Stimulated activated CD8-positive, alpha-beta memory T cell treated with anti-CD3 and anti-CD28 coated beads, Interleukin-7, amount 100 ng/mL, for 4 hours (primary cell): ENCODE measurements at places on chromosomes 16 and 17.

DNA sequence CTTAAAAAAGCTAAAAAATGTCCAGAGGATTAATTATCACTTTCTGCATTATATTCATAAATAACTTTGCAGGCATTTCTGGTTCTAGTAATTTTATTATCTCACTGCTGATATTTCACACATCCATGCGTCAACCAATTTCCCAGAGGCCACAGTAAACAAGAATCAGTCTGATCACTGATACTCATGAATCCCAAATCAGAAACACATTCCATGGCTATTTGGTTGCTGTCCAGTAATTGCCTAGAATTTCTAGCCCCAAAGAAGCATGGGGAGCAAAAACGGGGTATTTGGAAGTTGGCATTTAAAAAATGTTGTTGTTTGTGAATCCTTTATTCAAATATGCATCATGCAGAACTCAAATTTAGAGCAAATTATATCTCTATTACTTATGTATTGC, 244.8 kb downstream of the CDH8 start:
- no peak for DNase-seq

- no peak for DNase-seq
Measured at GRCh38 chr16:70437017-70437581, 1.8 kb downstream of the ST3GAL2 start.

DNA sequence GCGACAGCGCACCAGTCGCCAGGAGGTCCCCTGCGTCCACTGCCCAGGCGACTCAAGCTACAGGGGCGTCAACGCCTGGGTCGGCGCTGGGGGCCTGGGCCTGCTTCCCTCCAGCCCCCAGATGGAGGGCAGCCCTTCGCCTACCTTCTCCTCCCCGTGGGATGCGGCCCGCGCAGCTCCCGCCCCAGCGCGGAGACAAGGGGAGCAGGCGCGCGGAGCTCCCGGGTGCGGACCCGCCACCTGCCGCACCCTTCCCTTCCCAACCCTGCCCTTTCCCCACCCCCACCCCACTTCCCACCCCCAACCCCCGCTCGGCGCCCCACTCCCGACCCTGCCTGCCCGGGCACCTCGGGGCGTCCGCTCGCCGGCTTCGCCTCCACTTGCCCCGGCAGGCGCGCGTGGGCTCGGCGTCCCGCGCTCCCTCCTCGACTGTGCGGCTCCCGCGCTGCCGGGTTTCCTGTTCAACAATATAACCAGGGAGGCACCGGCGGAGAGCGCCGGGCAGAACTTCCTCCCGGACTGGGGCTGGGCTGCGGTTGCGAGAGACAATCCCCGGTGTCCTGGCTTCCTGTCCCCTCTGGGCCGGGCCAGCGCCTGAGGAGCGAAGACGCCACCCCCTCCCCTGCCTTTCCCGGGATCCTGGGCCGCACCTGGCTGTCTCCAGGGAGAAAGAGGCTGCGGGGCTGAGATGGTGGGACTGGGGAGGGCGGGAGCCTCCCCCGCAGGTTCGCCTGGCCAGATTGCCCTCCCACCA, at the start of gene ARHGAP27:
Gene ARHGAP27 (minus strand): TSS at position 466 of the 754 bp plus-strand sequence. CDS start 2,591 bp downstream, outside the sequence.
- peak; percentile 18 for DNase-seq

- no peak for DNase-seq
Measured at GRCh38 chr17:45968732-45969131, 30.3 kb upstream of the STH start.

- DNase-seq, result no peak
Measured at GRCh38 chr17:63096426-63096825, 130.4 kb downstream of the TANC2 start.

DNA sequence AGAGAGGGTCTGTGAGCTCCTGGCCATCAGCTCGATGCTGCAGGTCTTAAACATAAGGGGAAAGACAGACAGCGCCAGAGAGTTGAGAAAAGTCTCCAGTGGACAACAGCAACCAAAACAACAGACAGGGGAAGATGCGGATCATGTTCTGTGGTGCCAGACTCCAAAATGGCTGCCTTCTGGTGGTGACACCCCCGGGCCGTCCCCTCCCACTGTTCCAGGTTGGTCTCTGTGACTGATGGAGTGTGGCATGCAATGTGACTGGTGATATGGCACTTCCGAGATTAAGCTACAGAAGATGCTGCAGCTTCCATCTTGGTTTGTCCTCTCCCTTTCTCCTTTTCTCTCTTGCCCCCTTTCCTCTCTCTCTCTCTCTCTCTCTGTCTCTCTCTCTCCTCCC, 40.4 kb upstream of the RBFOX3 start:
- DNase-seq, result no peak

- no peak for DNase-seq
Measured at GRCh38 chr17:82042649-82043048, 5.2 kb upstream of the DCXR start.

GRCh38 chr17:6374271-6374691, 60.6 kb downstream of the AIPL1 start:
- no peak for DNase-seq

GRCh38 chr17:51820252-51820651, 338.3 kb downstream of the CA10 start:
- no peak for DNase-seq

GRCh38 chr17:56754523-56755208, 79.1 kb downstream of the C17orf67 start:
- no peak for DNase-seq

- no peak for DNase-seq
Measured at GRCh38 chr16:20814784-20815183, 8.5 kb downstream of the REXO5 start.

GRCh38 chr16:81808933-81809480, 29.9 kb downstream of the PLCG2 start:
- no peak for DNase-seq

DNA sequence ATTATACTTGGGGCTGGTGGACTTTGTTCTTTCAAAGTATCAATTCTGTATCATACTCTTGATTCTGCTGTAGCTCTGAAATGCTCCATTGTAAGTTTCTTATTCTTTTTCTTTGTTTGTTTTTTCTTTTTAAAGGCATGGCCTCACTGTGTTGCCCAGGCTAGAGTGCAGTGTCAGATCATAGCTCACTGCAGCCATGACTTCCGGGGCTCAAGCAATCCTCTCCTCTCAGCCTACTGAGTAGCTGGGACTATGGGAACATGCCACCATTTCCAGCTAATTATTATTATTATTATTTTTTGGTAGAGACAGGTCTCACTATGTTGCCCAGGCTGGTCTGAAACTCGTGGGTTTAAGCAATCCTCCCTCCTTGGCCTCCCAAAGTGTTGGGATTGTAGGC, 38.9 kb upstream of the METTL9 start:
- DNase-seq, result no peak

DNA sequence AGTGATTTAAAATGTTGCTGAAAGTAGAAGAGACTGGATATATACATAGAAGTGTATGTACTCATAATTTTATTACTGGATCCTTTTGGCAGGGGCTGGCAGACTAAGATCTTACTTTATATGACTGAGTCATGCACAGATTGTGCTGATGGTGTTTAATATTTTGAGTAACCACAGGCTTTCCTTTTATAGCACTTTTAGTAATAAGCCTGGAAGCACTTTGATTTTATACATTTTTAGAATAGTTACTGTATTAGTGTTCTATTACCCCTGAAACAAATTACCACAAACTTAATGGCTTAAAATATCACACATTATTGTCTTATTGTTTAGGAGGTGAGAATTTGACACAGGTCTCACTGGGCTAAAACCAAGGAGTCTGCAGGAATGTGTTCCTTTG, 113.4 kb upstream of the CDH8 start:
- no peak for DNase-seq

DNA sequence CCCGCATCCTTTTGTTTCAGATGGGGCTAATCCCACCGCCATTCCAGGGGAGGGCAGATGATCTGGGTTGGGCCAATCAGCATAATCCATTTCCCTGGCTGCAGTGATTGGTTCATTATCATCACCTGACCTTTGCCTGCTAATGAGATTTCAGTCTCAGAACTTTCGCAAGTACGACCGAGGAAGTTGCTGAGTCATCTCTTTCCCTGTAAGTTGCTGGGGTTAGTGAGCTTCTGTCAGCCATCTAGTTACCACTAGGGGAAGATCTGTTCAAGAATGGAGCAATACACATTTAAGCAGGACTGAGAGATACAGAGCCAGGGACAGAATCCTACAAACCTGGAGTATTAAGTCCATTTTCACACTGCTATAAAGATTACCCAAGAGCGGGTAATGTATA, 65.3 kb upstream of the NUDT7 start:
- DNase-seq, result no peak

DNA sequence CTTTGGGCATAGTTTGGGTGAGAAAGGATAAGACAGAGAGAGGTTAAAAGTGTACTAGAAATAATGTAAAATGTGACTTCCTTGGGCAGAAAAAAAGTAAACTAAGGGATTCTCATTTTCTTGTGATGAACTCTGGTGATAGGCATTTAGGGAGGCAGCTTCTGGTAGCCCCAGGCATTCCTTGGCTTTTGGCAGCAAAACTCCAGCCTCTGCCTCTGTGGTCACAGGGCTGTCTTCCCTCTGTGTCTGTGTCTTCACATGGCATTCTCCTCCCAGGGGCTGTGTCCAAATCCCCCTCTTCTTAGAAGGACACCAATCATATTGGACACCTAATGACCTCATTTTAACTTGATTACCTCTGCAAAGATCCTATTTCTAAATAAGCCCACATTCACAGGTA, 54.7 kb downstream of the HS3ST3B1 start:
- no peak for DNase-seq

DNA sequence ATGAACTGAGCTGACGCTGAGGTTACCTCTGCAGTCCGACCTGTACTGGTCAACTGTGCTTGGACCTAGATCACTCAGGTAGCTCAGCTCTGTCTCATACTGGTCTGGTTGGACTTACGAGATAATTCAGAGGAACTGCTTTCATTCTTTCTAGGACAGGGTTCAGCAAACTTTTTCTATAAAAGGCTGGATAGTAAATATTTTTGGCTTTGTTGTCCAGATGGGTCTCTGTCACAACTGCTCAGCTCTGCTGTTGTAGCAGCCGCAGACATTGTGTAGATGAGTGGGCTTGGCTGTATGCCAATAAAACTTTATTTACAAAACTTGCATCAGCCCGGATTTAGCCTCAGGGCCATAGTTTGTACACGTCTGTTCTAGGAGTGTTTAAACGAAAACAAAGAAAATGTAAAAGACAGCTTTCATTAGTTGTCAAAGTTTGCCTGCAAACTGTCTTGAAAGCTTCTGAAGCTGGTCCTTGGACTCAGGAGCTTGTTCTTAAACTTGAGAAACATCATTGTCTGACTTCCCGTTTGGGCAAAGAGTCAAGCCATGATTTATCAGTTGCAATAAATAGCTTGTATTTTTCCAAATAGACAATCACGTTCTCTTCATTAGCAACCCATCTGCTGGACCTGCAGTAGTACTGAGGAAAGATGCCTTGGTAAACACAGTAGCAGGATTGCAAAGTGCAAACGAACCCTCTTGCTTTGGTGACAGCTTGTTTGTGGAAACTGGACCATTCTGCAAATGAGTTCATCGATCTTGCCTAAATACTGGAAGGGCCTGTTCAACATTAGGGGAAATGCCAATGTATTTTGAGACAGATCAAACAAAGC, 253.4 kb downstream of the SNX29 start:
- no peak for DNase-seq

DNA sequence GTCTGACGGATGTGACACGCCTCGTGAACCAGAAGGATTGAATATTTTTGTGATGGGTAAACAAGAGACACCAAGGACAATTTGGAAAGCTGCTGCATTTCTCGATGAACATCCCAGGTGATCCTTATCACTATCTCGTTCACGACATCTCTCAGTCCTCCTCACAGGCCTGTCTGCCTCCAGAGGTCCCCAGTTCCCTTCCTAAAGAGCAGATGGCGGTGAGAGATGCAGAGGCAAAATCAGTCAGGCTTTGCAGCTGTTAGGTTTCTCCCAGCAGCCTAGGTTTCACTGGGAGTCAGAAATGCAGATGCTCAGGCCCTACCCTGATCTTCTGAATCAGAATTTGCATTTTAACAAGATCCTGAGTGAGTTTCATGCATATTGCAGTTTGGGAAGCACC, 23.6 kb downstream of the SCPEP1 start:
- DNase-seq, result no peak

DNA sequence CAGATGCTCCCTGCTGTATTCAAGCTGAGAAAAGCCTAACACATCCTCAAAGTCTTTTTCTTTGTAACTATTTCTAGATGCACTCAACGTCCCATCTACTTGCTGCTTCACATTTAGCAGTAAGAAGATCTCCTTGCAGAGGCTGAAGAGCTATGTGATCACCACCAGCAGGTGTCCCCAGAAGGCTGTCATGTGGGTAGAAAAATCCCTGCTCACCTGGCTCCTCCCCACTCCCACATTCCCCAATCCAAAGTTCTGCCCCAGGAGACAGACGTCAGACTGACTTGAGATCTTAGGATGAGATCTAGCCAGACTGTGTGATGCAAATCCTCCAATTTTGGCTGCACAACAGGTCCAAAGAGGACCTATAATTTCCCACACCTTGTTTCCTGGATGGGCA, 1.1 kb downstream of the CCL13 start:
- no peak for DNase-seq

GRCh38 chr16:74275711-74276110, 20.9 kb upstream of the PSMD7 start:
- no peak for DNase-seq

DNA sequence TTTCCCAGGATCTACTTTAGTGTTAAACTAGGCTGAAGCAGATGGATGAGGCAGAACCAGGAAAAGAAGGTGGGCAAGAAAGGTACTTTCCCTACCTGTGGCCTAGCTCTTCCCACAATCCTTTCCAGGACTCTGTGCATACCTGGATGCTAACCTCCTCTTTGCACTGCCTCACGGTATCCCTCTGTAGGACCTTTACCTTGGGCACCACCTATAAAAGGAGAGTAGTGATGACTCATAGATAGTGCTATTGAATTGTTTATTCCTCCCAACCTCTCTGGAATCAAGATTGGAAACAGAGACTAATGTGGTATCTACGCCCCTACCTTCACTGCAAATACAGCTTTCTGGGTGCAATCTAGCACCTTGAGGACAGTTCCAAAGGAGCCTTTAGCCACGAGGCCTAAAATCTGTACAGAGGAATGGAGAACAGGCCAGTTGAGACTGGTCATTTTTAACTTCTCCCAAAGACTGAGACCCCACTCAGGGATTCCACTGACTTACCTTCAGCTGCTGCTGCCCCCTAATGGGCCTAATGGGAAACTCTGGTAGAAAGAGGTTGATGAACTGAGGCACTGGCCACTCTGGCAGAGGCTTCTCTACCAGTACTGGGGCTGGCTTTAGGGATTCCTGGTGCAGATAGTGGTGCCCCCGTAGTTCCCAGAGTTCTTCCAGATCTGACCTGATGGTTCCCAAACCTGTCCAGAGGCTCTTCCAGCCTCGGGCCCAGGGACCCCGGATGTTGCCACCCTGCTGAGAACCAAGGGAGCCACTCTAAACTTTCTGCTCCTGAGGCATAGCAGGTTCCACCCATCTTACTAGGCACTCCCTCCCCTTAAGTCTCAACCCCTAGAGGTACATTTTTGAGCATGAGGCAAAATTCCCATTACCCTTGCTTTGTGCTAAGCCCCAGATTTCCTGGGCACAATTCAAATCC, 781 bp downstream of the RSKR start:
- peak; percentile 9 for DNase-seq

DNA sequence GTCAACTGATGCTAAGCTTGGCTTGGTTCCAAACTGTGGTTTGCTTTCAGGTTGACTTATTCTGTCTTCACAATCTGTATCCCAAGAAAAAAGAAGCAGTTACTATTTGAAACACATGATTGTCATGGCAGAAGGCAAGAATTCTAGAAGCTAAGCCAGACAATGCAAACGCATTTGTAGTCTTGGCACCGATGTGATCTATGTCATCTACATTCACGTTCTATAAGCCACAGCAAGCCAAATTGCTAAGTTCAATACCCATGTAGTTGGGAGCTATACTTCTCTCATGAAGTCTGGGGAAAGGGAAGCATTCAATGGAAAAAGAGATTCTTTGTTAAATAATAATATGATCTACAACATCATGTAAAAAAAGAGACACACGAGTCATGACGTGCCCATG, 18.3 kb upstream of the KIF2B start:
- DNase-seq, result no peak
